ENCODE measurements at places on chromosomes 7 and 10. TPM values are rescaled to one million over a fixed set of nuclear protein-coding genes. Genes with fewer than 3 reads are reported as not detected.

DNA sequence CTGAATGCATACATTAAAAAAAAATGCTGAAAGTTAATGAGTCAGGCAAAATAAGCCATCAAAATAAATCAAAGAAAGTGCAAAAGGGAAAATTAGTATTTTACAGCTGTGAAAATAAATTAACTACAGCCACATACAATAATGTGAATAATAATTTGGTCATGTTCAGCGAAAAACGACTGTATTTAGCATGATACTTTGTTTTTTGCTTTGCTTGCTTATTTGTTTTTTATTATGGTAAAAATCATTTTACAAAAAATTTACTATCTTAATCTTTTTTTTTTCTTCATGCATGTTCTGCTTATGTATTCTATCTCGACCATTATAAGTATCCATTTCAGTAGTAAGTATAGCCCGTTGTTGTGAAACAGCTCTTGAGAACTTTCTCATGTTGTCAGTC lies 77.1 kb downstream of the RAB18 start:
- H3K4me3 ChIP-seq: no peak overlapping the region
- H3K36me3 ChIP-seq: no peaks in the 10 kb centered on the region
- DNase-seq: no peak
- H3K27ac ChIP-seq: no peak overlapping the region

DNA sequence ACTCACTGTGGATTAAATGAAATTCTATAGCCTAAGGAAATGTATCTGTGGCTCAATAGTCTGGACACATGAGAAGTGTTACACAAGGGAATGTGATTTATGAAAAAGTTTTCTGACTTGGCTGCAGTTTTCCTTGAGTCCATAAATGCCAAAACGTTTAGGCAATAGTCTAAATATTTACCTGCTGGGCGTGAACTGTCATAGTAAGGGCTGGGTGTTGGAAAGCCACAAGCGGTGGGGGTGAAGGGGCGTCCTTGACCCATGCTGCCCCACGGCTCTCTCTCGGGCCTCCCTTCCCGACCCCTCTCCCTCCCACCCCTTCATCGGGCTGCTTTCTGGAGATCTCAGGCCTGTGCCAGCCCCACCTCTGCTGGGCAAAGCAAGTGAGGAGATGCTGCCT lies 223.7 kb downstream of the BUB3 start:
- no peak overlapping the region for H3K27ac ChIP-seq
- no peaks in the 10 kb centered on the region for H3K27me3 ChIP-seq
- no peak for DNase-seq
- H3K4me1 ChIP-seq: peaks cover 5% of the 10 kb centered on the region
- no peaks in the 10 kb centered on the region for H3K36me3 ChIP-seq
- H3K4me3 ChIP-seq: no peak overlapping the region

DNA sequence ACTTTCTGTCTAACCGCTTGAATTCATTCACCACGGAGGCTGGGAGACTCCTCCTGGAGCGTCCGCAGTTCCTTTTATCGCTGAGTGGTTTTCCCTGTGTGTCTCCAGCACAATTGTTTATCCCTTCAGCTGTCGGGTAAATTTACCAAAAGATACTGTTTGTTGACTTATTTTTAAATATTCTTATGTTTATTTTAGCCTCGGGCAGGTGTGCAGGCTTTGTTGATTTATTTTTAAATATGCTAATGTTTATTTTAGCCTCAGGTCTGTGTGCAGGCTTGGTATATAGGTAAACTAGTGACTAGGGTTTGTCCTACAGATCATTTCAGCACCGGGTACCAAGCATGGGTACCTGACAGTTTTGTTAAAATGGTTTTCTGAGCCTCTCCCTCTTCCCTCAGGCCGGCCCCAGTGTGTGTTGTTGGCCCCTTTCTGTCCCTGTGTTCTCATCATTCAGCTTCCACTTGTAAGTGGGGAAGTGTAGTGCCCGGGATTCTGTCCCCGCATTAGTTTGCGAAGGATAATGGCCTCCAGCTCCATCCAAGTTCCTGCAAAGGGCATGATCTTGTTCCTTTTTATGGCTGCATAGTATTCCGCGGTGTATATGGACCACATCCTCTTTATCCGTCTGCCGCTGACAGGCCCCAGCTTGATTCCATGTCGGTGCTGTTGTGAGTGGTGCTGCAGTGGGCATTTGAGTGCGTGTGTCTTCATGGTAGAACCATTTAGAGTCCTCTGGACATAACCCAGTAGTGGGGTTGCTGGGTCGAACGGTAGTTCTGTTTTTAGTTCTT lies 5.3 kb downstream of the GET4 start:
- H3K4me3 ChIP-seq: no peak overlapping the region
- H3K36me3 ChIP-seq: peaks cover 9% of the 10 kb centered on the region
- peaks cover 61% of the 10 kb centered on the region for H3K4me1 ChIP-seq
- no peak overlapping the region for H3K27ac ChIP-seq

The JMJD1C gene
- total RNA-seq: 235 TPM

The TIMM23 gene
- 32.7 TPM for total RNA-seq

DNA sequence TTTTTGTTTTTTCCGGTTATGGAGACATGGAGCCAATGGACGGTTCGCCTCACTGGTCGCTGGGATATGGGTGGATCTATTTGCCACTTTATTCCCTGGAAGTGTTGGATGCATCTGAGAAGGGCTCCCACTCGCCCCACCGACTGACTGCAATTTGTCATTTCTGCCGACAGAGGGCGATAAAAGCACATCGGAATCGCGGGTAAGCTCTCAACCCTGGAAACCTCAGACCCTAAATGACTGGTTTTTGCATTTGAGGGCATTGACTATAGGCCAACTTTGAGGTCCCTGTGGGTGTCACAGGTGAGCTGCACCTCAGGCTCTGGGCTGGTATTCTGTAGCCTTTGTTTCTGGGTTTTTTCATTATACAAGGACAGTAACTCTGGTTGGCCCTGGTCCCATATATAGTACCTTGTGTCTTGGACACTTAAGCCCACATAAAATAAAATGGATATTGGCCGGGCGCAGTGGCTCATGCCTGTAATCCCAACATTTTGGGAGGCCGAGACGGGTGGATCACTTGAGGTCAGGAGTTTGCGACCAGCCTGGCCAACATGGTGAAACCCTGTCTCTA lies 11.9 kb upstream of the OPALIN start:
- H3K4me3 ChIP-seq: no peak overlapping the region
- DNase-seq: peak; percentile 54
- H3K36me3 ChIP-seq: no peaks in the 10 kb centered on the region
- peaks cover 12% of the 10 kb centered on the region for H3K4me1 ChIP-seq
- H3K27ac ChIP-seq: no peak overlapping the region
- H3K27me3 ChIP-seq: no peaks in the 10 kb centered on the region

DNA sequence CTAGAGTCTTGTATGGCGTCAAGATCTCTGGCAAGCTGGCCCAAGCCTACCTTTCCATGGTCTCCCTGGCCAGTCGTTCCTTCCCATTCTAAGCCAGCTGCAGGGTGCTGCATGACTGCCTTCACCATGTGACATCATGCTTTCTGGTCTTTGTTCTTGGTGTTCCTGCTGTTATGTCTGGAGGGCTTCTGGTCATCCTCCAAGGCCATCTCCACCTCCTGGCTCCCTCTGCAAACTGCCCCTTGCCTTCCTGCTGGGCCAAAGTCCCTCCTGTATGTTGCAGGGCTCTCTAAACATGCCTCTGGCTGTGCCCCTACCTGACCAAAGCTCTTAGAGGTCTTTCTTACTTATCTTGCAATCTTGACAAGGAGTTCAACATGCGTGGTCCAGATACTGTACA lies 44.4 kb upstream of the SHH start:
- no peak overlapping the region for H3K4me3 ChIP-seq
- H3K36me3 ChIP-seq: no peaks in the 10 kb centered on the region
- H3K27me3 ChIP-seq: no peaks in the 10 kb centered on the region
- peaks cover 13% of the 10 kb centered on the region for H3K4me1 ChIP-seq
- no peak overlapping the region for H3K27ac ChIP-seq

GRCh38 chr7:155381852-155382801 lies 75.8 kb upstream of the EN2 start:
- H3K4me1 ChIP-seq: peaks cover 43% of the 10 kb centered on the region
- H3K27me3 ChIP-seq: peaks cover 85% of the 10 kb centered on the region
- no peak for DNase-seq
- no peaks in the 10 kb centered on the region for H3K36me3 ChIP-seq
- H3K27ac ChIP-seq: no peak overlapping the region

- H3K27ac ChIP-seq: no peak overlapping the region
- H3K4me1 ChIP-seq: no peaks in the 10 kb centered on the region
- DNase-seq: no peak
- no peaks in the 10 kb centered on the region for H3K27me3 ChIP-seq
Observed at GRCh38 chr10:106310596-106310995, 853.9 kb downstream of the SORCS1 start.

GRCh38 chr10:33609546-33609945 lies 275.1 kb upstream of the NRP1 start:
- peak; percentile 35 for DNase-seq
- H3K4me3 ChIP-seq: no peak overlapping the region
- no peaks in the 10 kb centered on the region for H3K27me3 ChIP-seq
- H3K27ac ChIP-seq: no peak overlapping the region
- no peaks in the 10 kb centered on the region for H3K4me1 ChIP-seq

DNA sequence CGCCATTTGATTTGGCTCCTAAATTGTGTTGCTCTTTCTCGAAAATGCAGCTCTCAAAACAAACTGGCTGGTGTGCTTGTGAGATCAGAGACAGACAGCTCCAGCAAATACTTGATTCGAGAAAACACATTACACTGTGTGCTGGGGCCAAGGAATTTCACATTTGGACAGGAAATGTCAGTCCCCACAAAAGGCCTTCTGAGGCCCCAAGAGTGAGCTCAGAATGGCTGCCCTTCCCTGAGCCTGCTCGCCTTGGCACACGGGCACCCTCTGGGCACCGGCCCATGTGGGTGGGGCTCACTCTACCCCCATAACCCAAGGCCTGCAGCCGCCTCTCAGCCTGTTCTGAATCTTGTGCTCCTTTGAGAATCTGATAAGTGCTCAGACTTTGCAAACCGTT lies 13.9 kb upstream of the HSPA12A start:
- no peaks in the 10 kb centered on the region for H3K4me1 ChIP-seq
- no peak for DNase-seq
- no peak overlapping the region for H3K4me3 ChIP-seq
- H3K36me3 ChIP-seq: no peaks in the 10 kb centered on the region

The SCIN gene
- total RNA-seq: 36.5 TPM

DNA sequence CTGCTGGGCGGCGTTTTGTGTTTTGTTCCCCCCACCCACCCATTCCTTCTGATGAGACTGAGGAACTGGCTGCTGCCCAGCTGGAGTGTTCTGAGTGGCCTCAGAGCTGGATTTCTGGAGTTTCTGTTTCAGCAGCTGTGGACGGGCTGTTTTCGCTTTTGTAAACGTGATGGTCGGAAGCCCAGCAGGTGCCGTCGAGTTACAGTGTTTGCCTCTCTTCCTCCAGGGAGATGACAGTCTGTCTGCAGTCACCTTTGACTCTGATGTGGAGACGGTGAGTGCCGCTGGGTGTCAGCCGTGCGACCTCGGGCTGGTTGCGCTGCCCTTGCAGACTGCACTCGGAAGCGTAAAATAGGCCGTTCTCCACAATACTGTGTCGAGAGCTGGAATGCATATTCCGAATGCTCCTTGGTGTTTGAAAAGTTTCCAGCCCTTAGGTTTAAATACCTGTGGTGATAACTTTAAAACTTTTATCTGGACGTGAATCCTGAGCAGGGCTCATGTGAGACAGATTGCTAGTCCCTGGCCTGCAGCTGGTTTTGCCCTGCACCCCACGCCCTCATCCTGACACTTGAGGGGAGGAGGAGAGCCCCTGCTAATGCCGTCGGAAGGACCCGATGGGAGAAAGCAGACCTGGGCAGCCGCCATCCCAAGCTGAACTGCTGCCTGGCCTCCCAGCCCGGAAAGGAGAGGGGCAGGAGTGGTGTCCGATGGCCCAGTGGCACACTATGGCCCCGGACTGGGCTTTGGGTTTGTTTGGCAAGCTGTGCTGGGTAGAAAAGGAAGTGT lies 8.3 kb downstream of the IQCE start:
- no peaks in the 10 kb centered on the region for H3K36me3 ChIP-seq
- no peak overlapping the region for H3K27ac ChIP-seq
- no peak overlapping the region for H3K4me3 ChIP-seq
- DNase-seq: peak; percentile 56
- H3K4me1 ChIP-seq: peaks cover 34% of the 10 kb centered on the region

- peak overlapping the region; percentile 72 for H3K4me3 ChIP-seq
- peak overlapping the region; percentile 90 for H3K27ac ChIP-seq
- H3K27me3 ChIP-seq: peaks cover 13% of the 10 kb centered on the region
- no peaks in the 10 kb centered on the region for H3K36me3 ChIP-seq
- peaks cover 62% of the 10 kb centered on the region for H3K4me1 ChIP-seq
Observed at GRCh38 chr7:51315393-51316261, 982 bp downstream of the COBL start.

The ZCCHC24 gene
- 60.3 TPM for total RNA-seq

The NOLC1 gene
- 68.3 TPM for total RNA-seq

The TSPAN12 gene
- 19.7 TPM for total RNA-seq

DNA sequence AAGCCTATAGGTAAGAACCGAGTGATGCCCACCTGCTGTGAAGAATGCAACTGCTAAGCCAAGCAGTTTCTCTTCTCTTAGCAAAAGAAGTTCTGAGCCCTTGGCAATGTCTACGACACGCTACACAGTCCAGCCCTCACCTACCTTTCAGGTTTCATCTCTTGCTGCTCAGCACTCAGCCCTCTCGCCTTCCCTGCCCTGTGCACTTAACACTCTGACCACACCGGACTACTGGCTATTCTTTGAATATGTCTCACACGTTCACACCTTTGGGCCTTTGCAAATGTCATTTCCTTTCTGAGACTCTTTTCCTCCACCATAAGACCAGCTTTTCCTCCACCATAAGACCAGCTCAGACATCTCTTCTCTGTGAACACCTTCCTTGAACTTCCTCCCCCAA lies 67.0 kb upstream of the ITGB1 start:
- H3K36me3 ChIP-seq: no peaks in the 10 kb centered on the region
- H3K27ac ChIP-seq: no peak overlapping the region
- no peaks in the 10 kb centered on the region for H3K27me3 ChIP-seq
- no peaks in the 10 kb centered on the region for H3K4me1 ChIP-seq
- no peak for DNase-seq

The TRIM74 gene
- total RNA-seq: not detected

DNA sequence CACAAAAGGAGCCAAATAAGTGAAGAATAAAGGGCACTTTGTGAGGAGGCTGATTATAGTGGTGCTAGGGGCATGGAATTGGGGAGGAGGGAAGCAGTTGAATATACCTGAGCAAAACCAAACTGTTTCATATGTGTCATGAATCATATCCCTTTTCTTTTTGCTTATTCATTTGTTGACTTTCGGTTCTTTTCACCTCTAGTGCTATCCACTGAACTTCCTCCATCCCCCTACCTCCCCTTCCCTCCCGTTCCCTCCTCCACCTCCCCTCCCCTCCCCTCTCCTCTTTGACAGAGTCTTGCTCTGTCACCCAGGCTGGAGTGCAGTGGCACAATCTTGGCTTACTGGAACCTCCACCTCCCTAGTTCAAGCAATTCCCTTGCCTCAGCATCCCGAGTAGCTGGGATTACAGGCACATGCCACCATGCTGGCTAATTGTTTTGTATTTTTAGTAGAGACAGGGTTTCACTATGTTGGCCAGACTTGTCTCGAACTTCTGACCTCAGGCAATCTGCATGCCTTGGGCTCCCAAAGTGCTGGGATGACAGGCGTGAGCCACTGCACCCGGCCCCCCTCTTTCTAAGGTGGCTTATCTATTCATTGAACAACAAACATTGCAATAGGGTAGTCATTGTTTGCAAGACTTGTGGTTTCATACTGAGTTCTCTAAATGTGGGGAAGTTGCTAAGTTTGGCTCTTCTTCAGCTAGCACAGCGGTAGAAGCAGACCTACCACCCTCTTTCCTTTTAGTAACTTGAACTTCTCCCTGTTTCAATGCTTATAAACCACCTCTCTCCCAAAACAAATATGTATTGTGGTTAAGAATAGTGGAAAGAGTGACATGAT lies 150.4 kb upstream of the PRPS1L1 start:
- no peaks in the 10 kb centered on the region for H3K27me3 ChIP-seq
- H3K4me1 ChIP-seq: peaks cover 21% of the 10 kb centered on the region
- H3K36me3 ChIP-seq: no peaks in the 10 kb centered on the region
- no peak overlapping the region for H3K4me3 ChIP-seq
- DNase-seq: peak; percentile 46

Measured in stomach (tissue), 19 donors.